ENCODE measurements at places on chromosomes 3 and 15.
A peak's percentile ranks its signal among the peaks of the same experiment; 100 is the strongest.

- peaks cover 9% of the 10 kb centered on the region for H3K36me3 ChIP-seq
- no peaks in the 10 kb centered on the region for H3K27me3 ChIP-seq
- no peak overlapping the region for H3K4me3 ChIP-seq
- no peaks in the 10 kb centered on the region for H3K4me1 ChIP-seq
- no peak overlapping the region for H3K27ac ChIP-seq
- no peak for DNase-seq
Measured at GRCh38 chr15:76846782-76847181, 58.4 kb downstream of the SCAPER start.

GRCh38 chr3:171314341-171314740 lies 145.9 kb downstream of the TNIK start:
- H3K27ac ChIP-seq, result no peak overlapping the region
- H3K27me3 ChIP-seq, result no peaks in the 10 kb centered on the region
- DNase-seq, result no peak

DNA sequence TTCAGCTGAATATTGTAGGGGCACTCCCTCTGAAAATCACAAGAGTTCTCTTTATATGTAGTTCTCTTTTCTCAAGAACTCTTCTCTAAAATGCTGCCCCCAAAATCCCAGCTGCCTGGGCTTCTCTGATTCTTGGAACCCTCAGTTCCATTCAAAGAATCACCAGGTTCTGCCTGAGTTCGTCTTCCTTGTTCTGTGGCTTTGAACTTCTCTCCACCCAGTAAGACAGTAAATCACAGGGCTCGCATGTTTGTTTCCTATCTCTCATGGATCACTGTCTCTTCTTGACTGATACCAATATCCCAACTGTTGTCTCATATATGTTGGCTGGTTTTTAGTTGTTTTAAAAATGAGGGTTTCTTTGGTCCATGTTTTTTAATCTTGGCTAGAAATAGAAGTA lies 359.5 kb upstream of the CBLB start:
- no peak for DNase-seq
- no peak overlapping the region for H3K4me3 ChIP-seq
- H3K27me3 ChIP-seq, result no peaks in the 10 kb centered on the region
- no peaks in the 10 kb centered on the region for H3K4me1 ChIP-seq

- peaks cover 19% of the 10 kb centered on the region for H3K4me1 ChIP-seq
- peak overlapping the region; percentile 59 for H3K4me3 ChIP-seq
- H3K36me3 ChIP-seq, result no peaks in the 10 kb centered on the region
- DNase-seq, result no peak
Measured at GRCh38 chr3:115512565-115513415, 110.5 kb upstream of the GAP43 start.

- no peak for DNase-seq
- peaks cover 13% of the 10 kb centered on the region for H3K27me3 ChIP-seq
- H3K4me1 ChIP-seq, result no peaks in the 10 kb centered on the region
- H3K36me3 ChIP-seq, result no peaks in the 10 kb centered on the region
- no peak overlapping the region for H3K27ac ChIP-seq
Measured at GRCh38 chr15:69559440-69560190, 107.0 kb downstream of the RPLP1 start.

- peak; percentile 68 for DNase-seq
- no peak overlapping the region for H3K27ac ChIP-seq
- no peaks in the 10 kb centered on the region for H3K36me3 ChIP-seq
- H3K4me3 ChIP-seq, result no peak overlapping the region
Measured at GRCh38 chr3:127488141-127488672, 102.3 kb downstream of the TPRA1 start.

DNA sequence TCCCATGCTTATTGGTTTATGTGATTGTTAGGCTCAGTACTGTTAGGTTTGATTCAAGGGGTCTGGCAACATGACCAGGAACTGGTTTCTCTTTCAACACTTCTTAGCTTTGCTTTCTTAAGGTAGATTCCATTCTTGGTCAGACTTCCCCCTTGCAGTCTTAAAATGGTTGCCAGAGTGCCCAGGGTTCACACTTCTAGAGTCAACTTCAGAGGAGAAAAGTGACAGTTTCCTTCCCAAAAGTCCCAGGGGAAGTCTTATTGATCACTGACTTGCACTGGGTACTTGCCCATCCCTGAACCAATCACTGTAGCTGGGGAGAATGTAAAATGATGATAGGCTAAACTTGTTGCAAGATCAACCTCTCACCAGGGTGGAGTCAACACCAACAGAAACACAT lies 14.1 kb downstream of the MGLL start:
- peaks cover 36% of the 10 kb centered on the region for H3K36me3 ChIP-seq
- no peak overlapping the region for H3K4me3 ChIP-seq
- H3K27ac ChIP-seq, result no peak overlapping the region
- H3K27me3 ChIP-seq, result no peaks in the 10 kb centered on the region
- no peak for DNase-seq

DNA sequence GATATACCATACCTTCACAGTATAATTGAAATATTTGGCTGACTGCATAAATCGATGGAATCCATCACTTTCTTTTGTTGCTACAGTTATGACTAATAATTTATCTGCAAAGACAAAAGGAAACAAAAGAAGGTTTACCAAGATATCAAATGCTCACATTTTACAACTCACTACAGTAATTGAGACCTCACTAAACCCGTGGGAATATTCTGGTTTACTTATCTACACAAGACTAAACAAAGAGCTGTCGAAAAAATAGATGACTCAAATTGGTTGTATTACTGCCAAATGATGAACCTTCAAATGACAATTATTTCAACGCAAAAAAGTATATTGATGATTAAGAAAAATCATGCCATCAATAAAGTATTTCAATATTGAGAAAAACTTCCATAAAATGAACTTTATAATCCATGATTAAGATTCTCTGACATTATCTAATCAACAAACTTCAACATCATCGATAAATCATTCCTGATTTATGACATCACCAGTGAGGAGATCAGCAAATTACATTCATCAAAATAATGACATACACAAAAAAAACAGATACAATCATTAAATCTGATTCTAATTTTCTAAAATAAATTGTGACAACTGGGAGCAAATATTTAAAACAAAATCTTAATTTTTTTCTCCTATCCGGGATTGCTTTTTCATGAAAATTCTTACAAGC lies 36.7 kb downstream of the PLOD2 start:
- no peak overlapping the region for H3K4me3 ChIP-seq
- no peak for DNase-seq
- no peaks in the 10 kb centered on the region for H3K36me3 ChIP-seq

- DNase-seq, result no peak
- H3K4me1 ChIP-seq, result no peaks in the 10 kb centered on the region
- no peaks in the 10 kb centered on the region for H3K36me3 ChIP-seq
- H3K4me3 ChIP-seq, result no peak overlapping the region
- no peak overlapping the region for H3K27ac ChIP-seq
Measured at GRCh38 chr3:72191209-72191960, 406.4 kb upstream of the PROK2 start.

GRCh38 chr15:25060472-25060803 lies 105.7 kb downstream of the SNRPN start:
- no peak overlapping the region for H3K27ac ChIP-seq
- DNase-seq, result no peak
- H3K27me3 ChIP-seq, result no peaks in the 10 kb centered on the region
- H3K4me3 ChIP-seq, result no peak overlapping the region
- no peaks in the 10 kb centered on the region for H3K4me1 ChIP-seq

GRCh38 chr15:31207246-31207645 lies 105.7 kb upstream of the TRPM1 start:
- H3K27me3 ChIP-seq, result no peaks in the 10 kb centered on the region
- peaks cover 5% of the 10 kb centered on the region for H3K4me1 ChIP-seq
- DNase-seq, result no peak
- H3K4me3 ChIP-seq, result no peak overlapping the region

- no peak for DNase-seq
- H3K4me3 ChIP-seq, result no peak overlapping the region
- H3K27ac ChIP-seq, result no peak overlapping the region
- no peaks in the 10 kb centered on the region for H3K4me1 ChIP-seq
Measured at GRCh38 chr15:92184679-92185230, 208.9 kb upstream of the ST8SIA2 start.

GRCh38 chr3:98027085-98027446 lies 8.0 kb downstream of the GABRR3 start:
- no peak overlapping the region for H3K4me3 ChIP-seq
- no peaks in the 10 kb centered on the region for H3K36me3 ChIP-seq
- DNase-seq, result no peak
- peaks cover 4% of the 10 kb centered on the region for H3K4me1 ChIP-seq

GRCh38 chr3:18216996-18217395 lies 208.1 kb downstream of the SATB1 start:
- DNase-seq, result no peak
- H3K36me3 ChIP-seq, result no peaks in the 10 kb centered on the region
- no peaks in the 10 kb centered on the region for H3K27me3 ChIP-seq
- H3K4me1 ChIP-seq, result peaks cover 10% of the 10 kb centered on the region

- no peak overlapping the region for H3K27ac ChIP-seq
- no peak for DNase-seq
- no peaks in the 10 kb centered on the region for H3K36me3 ChIP-seq
- no peaks in the 10 kb centered on the region for H3K4me1 ChIP-seq
- H3K27me3 ChIP-seq, result no peaks in the 10 kb centered on the region
- no peak overlapping the region for H3K4me3 ChIP-seq
Measured at GRCh38 chr15:58147171-58147611, 9.0 kb downstream of the AQP9 start.

DNA sequence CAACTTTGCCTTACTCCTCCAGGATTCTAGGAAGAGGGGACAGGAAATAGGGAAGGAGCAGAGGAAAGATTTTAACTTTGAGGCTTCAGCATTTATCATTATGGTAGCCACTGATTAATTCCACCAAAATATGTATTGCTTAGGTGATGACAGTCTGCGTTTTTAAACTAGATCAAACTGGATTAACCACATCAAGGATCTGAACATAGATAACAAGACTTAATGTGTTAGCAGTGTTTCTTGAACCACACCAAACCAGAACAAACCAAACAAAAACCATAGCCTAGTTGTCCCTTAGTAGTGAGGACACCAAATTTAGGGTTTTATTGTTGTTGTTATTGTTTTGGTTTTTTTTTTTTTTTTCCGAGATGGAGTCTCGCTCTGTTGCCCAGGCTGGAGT lies 113.5 kb upstream of the LMOD3 start:
- H3K4me3 ChIP-seq, result no peak overlapping the region
- H3K36me3 ChIP-seq, result no peaks in the 10 kb centered on the region
- no peaks in the 10 kb centered on the region for H3K27me3 ChIP-seq
- H3K27ac ChIP-seq, result no peak overlapping the region
- no peak for DNase-seq
